Fibroblast of skin of left quadriceps (primary cell): ENCODE measurements at places on chromosomes 16 and 17.

DNA sequence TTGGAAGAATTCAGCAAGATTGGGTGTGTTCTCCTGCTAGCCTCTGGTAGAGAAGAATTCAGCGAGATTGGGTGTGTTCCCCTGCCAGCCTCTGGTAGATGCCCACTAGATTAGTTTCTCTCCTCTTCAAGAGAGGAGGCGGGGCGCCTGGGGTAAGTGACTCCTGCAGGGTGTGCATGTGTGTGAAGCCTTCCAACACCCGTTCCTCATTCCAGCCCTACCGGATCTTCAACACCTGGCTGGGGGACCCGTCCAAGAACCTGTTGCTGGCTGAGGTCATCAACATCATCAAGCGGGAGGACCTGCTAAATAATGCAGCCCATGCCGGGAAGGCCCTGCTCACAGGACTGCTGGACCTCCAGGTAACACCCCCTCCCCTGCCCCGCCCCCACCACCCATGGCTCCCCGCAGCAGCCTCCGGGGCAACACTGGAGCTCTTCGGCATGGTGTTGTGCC is 21.3 kb downstream of the TMEM186 start:
- DNase-seq: no peak

- peak; percentile 4 for DNase-seq
These were observed at the start of gene NTN1 for GRCh38 chr17:9021158-9021991. TSS of gene NTN1 (plus strand) at chr17:9021510. CDS start at chr17:9022374, 864 bp downstream.

DNA sequence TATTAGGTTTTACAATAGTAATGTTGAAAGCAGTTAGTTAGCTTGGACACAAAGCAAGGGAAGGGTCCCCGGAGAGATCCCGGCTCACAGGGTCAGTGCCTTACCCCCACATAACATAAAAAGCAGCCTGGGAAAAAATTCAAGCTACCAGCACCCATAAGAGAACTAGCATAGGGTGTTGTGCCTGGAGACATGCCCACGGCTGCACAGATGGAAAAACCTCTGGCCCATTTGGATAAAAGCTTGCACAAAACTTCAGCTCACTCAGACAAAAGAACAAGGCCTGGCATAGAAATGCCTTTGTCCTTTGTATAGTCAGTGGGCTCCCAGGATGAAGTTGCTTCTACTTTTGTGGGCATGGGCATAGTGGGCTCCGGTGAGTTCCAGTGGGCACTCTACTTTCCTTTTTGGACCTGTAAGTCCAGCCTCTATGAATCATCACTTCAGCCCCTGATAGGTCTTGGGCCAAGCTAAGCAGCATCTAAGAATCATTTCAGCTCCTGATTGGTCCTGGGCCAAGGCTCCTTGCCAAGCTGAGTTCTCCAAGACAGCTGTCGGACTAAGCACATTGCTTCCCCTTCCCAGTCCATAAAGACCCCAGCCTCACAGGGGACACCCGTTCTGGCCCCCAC is 1.3 kb upstream of the RDM1 start:
- DNase-seq: no peak

- no peak for DNase-seq
These were observed 11.7 kb downstream of the HDAC5 start for GRCh38 chr17:44111777-44112176.

GRCh38 chr17:35514564-35514963 is 22.9 kb downstream of the SLFN12L start:
- peak; percentile 2 for DNase-seq

DNA sequence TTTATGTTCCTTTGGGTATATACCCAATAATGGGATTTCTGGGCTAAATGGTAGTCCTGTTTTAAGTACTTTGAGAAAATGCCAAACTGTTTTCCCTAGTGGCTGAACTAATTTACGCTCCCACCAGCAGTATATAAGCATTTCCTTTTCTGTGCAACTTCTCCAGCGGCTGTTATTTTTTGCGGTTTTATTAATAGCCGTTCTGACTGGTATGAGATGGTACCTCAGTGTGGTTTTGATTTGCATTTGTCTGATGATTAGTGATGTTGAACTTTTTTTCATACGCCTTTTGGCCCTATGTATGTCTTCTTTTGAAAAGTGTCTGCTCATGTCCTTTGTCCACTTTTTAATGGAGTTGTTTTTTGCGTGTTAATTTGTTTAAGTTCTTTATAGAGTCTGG is 25.8 kb upstream of the TEKT1 start:
- no peak for DNase-seq

GRCh38 chr16:26120729-26121128 is 429.0 kb downstream of the HS3ST4 start:
- DNase-seq: no peak

GRCh38 chr17:72407336-72407909 is 286.6 kb downstream of the SOX9 start:
- DNase-seq: peak; percentile 94

DNA sequence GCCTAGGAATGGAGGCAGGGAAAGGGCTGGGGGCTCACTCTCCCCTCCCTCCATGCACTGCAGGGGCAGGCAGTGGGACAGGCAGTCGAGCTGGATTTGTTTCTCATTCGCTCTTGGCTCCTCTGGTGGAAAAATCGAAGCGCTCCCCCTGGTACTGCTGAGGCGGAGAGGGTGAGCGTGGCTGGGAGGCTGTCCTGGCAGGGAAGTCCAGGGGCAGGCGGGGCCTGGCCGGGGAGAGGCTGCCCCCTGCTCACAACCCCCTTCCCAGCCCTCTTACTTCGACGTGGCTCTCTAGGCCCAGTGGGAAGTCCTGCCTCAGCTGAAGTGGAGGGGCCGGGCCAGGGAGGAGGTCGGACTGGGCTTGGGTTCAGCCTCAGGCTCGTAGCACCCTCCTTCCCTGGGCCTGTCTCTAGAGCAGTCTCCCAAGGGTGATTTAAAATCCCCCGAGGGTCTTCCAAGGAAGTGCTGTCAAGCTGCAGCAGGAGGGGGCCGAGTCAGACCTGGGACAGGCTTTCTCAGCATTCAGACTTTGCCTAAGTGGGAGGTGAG is 16.5 kb upstream of the TMEM92 start:
- no peak for DNase-seq

GRCh38 chr17:82790391-82790790 is 38.5 kb downstream of the TBCD start:
- no peak for DNase-seq

DNA sequence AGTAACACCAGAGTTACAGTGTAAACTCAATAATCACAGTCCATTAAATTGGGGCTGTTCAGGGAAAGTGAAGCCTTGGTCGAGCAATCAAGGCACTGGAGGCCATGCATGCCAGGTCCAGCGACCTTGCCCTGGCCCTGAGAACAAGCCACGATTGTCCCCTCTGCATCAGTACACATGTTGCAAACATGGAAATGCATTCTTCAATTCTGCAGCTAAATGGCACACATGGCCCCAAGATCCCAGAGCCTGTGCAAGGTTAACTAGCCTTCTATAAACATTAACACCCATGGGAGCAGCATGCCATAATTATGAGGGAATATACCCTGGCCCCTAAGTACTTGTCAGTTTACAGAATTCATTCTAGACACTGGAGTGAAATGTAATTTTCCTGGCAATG is 204.7 kb downstream of the HS3ST3B1 start:
- no peak for DNase-seq

DNA sequence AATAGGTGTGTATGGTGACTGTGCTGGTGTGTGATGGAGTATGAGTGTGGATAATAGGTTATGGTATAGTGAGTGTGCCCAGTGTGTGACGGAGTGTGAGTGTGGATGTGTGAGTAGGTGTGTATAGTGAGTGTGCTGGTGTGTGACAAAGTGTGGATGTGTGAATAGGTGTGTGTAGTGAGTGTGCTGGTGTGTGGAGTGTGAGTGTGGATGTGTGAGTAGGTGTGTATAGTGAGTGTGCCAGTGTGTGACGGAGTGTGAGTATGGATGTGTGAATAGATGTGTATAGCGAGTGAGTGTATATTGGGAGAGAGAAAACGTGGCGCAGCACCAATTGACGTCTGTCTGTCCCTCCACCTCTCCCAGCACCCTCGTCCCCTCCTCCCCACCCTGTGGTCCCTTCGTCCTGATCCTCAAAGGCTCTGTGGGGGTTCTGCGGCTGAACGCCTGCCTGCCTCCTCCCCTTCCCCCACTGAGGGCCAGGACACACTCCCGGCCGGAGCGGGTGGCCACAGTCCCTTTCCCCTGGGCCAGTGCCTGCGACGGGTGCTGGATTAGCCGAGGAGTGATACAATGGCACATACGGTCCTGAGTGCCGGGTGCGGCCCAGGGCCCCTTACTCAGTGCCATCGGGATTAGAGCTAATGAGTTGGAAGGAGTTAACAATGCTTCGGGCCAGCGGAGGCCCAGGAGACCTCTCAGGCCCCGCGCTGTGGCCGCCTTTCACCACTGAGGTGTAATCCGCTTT is 160.0 kb downstream of the MRM1 start:
- DNase-seq: no peak

DNA sequence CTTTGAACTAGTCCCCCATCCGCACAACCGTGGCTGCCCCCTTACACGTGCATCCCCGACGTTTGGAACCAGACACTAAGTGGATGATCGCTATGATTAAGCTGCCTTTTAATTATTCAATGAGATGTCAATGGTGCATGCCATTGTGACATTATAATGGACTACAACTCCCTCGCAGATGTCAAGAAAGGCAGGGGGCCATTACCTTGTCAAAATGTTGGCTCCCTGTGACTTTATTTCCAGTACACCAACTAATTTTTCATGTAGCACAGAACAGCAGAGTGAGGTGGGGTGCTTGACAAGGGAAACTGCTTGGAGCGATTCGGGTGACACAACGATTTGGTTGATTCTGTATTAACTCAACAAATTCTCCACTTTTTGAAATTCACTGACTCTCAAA is 26.5 kb downstream of the ASIC2 start:
- no peak for DNase-seq

GRCh38 chr17:79979221-79979741 is 56.4 kb downstream of the TBC1D16 start:
- no peak for DNase-seq

GRCh38 chr16:49644145-49644463 is 211.8 kb downstream of the ZNF423 start:
- DNase-seq: no peak

GRCh38 chr16:89732142-89732917 is 11.0 kb downstream of the ZNF276 start:
- no peak for DNase-seq

DNA sequence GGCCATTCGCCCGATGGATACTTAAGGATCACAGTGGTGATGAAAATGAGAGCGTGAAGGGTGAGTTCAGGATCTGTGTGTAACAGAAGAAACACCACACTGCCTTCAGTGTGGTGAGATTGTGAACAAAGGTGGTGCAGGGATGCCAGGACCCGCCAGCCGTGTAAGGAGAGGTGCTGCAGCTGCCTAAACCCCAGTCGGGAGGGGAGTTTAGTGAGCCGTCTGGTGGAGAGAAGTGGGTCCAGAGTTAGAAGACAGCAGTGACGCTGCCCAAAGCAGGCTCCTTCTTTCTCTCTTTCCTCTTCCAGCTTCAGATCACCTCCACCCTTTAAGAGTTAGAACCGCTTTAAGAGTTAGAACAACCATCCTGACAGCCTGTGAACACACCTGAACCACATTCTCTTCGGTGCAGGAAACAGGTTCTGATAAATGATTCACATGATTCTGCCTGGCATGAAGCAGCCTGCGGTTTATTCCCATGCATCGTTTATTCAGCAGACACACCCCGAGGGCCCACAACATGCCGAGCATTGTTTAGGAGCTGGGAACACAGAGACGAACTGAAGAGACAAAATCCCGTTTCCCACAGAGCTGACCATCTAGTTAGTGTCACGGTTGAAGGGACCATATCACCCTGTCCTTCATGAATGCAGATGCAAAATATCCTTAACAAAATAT is 84.0 kb upstream of the DNAH17 start:
- DNase-seq: no peak

DNA sequence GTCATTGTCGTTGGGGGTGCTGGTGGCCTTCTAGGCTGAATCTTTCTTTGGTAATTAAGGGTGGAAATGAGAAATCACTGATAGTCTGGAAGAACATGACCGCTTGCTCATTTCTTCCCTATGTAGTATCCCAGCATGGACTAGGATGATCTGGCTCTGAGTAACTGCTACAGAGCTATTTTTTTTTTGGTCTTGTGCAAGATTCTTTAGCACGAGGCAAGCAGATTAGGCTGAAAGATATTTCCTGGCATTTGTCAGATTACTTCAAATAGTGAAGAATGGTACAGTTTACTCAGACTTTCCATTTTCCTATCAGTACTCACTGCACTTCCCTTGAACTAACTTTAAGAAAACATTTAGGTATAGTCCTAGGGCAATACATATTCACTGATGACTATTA is 89.0 kb downstream of the SYCE1L start:
- peak; percentile 61 for DNase-seq

DNA sequence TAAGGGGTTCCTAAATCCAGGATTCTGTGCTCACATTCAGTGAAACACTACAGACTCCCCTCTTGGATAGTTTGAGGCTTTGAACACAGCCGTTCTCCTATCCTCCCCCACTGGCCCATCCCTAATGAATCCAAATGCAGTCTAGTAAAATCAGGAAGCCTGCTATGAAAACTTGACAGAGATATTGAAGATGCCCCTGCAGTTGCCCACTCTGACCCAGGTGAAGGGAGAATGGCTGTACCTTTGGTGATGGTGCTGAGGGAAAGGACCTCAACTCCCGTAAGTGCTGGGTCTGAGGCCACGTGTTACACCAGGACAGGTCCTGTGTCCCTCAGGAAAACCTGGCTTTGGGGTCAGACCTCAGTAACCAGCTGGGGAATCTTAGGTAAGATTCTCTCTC is 54.4 kb downstream of the SF3B3 start:
- no peak for DNase-seq

DNA sequence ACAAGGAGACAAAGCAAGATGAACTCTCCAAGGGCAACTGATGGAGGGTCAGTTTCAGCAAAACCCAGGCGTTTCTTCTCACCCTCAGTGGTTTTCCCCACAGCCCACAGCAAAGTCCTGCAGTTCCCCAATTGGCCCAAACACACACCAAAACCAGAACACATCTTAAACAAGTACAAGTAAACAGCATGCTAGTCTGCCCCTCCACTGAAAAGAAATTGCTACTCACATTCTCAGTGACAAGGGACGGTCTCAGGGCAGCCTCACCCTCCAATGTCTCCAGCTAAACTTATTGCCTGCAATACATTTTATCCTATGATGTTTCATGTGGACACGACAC is 300.6 kb upstream of the IRX3 start:
- DNase-seq: no peak

- no peak for DNase-seq
These were observed 9.0 kb downstream of the KRTAP9-7 start for GRCh38 chr17:41284546-41284945.

DNA sequence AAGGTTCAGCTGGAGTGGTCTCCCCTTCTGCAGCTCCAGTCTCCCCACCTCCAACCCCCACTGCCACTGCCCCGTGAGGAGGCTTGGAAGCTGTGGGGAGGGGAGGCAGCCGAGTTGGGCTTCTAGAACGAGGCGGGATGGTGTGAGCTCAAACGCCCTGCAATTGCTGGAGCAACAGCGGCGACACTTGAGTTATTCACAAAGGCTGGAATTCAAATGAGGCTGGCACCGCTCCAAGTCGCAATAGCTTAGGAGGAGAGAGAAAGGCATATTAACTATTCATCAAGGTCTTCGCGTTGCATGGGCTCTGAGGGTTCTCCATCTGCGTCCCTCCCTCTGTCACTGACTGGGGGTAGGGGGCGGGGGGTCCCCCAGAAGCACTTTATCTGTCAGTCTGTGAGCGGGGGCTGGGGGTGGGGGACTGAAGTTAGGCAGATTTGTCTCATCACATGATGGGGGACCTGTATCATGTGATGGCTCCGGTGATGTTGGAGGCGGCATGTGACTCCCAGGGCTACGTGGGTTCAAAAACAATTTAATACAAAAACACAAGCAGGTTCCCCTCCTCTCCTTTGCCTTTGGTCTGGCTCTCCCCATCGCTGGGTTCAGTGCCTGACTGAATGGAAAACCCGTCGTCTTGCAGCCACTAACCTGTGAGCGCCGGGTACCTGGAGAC is 70.5 kb downstream of the RBBP6 start:
- peak; percentile 50 for DNase-seq

GRCh38 chr16:78195797-78196196 is 96.3 kb downstream of the WWOX start:
- no peak for DNase-seq
